ENCODE measurements at places on chromosomes 5 and 9. TPM values are rescaled to one million over a fixed set of nuclear protein-coding genes. Genes with fewer than 3 reads are reported as not detected.

The NFIB gene
- total RNA-seq, result 161 TPM

The STPG3 gene
- total RNA-seq, result not detected

GRCh38 chr9:135300346-135301141 is 179.0 kb upstream of the PPP1R26 start:
- no peak for DNase-seq

GRCh38 chr5:143313298-143313852 is 90.1 kb downstream of the NR3C1 start:
- DNase-seq, result no peak

GRCh38 chr5:138408023-138408422 is 30.8 kb upstream of the REEP2 start:
- DNase-seq, result peak; percentile 31

DNA sequence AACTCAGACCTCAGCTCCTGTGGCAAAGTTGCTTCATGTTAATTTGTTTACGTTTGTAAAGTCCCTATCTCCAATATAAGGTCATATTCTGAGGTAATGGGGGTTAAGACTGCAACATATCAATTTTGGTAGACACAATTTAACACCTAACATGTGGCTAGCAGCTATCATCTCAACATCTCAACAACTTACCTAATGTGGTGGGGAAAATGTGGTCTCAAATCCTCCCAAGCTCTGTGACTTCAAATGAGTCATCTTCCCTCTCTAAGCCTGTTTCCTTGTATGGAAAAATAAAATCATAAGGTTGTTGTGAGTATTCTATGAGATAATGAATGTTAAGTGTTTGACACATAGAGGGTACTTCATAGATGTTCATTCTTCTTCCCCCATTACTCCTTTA is 443.3 kb downstream of the CDK5RAP2 start:
- no peak for DNase-seq

DNA sequence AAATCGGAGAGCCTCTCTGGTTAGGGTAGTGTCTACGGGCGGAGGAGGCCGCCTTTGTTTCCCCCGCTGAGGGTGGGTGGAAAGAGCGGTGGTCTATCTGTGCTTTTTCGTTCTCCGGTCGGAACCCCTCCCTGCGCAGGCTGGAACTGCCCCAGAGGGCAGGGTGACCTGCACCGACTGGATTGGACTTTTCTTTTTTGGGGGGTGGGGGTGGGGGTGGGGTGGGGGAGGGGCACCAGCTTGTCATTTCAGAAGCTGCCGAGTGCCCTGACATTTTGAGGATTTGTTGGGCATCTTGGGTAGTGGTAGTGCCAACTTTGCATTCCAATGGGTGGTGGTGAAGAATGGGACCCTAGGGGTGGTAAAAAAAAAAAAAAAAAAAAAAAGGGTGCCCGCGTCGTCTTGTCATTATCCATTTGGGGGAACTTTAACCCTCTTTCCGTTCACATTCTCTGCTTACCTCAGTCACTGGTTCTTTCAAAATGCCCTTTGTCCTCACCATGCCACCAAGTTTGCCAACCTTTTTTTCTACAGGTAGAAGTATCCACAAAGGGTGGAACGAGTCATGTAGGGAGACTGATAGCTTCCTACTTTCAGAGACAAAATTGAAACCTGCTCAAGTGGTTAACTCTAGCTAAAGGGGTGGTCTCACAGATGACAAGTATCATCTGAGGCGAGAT is 1.3 kb downstream of the UBE2R2 start:
- peak; percentile 49 for DNase-seq

The LHFPL2 gene
- total RNA-seq, result 107 TPM

GRCh38 chr9:99870126-99870525 is 36.3 kb upstream of the STX17 start:
- DNase-seq, result no peak

- no peak for DNase-seq
These were observed 20.3 kb downstream of the LMX1B start for GRCh38 chr9:126633881-126634558.

The SRA1 gene
- total RNA-seq, result 18.9 TPM

DNA sequence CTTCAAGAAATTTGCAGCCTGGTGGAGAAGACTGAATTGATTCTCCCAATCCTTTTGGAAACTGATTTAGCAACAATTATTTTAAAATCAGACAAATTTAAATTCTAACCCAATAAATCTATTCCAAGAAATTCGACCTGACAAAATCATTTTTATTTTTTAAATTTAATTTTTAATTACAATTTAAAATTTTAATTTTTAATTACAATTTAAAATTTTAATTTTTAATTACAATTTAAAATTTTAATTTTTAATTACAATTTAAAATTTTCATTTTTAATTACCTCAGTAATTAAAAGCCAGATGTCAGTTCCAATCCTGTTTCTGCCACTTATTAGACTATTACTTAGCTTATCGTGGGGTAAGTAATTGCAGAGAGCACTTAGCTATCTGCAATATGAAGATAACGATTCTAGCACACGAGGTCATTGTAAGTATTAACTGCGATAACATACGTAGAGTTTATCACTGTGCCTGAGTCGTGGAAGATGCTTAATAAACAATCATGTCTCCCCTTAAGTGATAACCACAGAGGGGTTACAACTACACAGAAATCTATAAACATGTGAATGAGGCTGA is 346.4 kb upstream of the SLC24A2 start:
- no peak for DNase-seq

DNA sequence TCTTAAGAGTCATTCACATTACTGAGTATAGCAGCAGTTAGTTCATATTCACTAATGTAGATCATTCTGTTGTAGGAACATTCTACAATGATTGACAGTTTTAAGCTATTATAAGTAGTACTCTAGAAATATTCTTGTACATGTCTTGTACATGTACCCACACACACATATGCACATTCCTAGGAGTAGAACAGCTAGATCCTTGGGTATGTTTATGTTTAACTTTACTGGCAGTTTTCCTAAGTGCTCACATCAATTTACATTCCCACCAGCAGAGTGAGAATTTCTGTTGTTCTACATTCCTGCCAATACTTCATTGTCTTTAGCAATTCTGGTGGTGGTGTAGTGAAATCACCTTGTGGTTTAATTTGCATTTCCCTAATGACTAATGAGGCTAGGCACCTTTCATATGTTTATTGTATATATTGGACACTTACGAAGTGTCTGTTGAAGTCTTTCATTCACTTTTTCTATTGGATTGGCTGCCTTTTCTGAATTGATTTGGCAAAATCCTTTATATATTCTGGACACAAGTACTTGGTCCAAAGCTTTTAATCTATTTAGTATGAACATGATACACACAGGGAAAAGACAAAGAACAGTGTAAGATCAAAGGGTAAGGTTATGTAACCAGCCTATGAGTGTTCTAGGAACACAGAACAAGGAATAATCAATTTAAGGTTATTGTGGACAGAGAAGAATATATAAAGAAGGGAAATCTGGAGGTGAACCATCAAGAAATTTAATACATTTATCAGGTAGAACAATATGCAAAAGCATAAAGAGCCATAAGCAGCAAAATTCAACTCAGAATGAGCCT is 95.6 kb downstream of the MLLT3 start:
- DNase-seq, result no peak

The LIFR gene
- 69.6 TPM for total RNA-seq

GRCh38 chr9:128254855-128255759 is 20.7 kb downstream of the GOLGA2 start:
- peak; percentile 79 for DNase-seq

- no peak for DNase-seq
These were observed 5.2 kb downstream of the GNAQ start for GRCh38 chr9:78026416-78026815.

GRCh38 chr9:81256368-81256767 is 433.0 kb downstream of the TLE1 start:
- DNase-seq, result no peak

The SLC6A3 gene
- total RNA-seq, result 0.10 TPM

The ACSL6 gene
- total RNA-seq, result 2.5 TPM

- DNase-seq, result peak; percentile 20
These were observed 258.7 kb downstream of the CDH12 start for GRCh38 chr5:22594491-22594890.

The CCNJL gene
- total RNA-seq, result 8.3 TPM

The ACOT12 gene
- total RNA-seq, result not detected

The AGXT2 gene
- not detected for total RNA-seq

DNA sequence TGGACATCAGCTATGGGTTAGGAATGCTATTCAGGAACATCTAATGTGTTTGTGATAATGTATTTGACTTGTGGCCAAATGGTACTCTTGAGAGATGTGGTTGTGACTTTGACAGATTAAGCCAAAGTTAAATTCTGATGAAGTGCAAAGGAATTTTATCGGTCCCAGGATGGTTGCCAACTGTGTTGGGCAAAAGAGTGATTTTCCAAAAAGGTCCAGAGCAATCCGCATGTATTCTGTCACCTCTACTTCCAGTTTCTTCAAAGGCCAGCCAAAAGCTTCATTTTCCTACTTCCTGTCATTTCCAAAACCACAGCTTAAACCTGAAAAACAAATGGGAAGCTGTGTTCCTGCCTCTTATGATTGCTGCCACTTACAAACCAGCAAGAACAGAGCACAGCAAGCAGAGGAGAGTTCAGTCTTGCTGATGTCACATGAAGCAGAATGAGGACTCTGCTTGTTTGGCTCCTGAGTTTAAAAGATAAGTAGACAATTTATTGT is 59.8 kb downstream of the MARCHF3 start:
- DNase-seq, result no peak

GRCh38 chr9:69221036-69221435 is 47.0 kb downstream of the TJP2 start:
- no peak for DNase-seq

DNA sequence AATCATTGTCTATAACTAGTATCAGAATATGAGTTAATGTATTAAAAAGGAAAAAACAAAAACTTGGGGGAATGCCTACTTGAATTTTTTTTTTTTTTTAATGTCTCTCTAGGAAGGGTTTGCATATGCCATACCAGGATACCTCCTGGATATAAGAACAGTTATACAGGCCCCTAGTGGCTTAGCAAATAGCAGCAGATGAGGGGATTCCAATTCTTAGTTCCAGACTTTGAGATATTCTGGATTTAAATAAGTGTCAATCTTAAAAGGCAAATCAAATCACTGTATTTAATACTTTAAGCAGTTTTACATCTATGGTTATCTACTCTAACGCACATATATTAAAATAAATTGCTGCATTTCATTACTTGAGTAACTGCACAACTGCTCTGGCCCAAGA is 1055.5 kb upstream of the DMAC1 start:
- peak; percentile 71 for DNase-seq

The PCSK5 gene
- 35.1 TPM for total RNA-seq

The PCDHGB2 gene
- total RNA-seq, result 4.2 TPM

The SPATA9 gene
- total RNA-seq, result not detected

GRCh38 chr5:139954022-139954421 is 89.1 kb downstream of the NRG2 start:
- DNase-seq, result no peak

The CER1 gene
- not detected for total RNA-seq

The PCDHGA8 gene
- 3.0 TPM for total RNA-seq

The WHRN gene
- total RNA-seq, result 4.2 TPM
